ENCODE measurements at places on chromosomes 5 and 9.

GRCh38 chr5:180334751-180335613 lies 18.2 kb downstream of the GFPT2 start:
- no peak for DNase-seq

DNA sequence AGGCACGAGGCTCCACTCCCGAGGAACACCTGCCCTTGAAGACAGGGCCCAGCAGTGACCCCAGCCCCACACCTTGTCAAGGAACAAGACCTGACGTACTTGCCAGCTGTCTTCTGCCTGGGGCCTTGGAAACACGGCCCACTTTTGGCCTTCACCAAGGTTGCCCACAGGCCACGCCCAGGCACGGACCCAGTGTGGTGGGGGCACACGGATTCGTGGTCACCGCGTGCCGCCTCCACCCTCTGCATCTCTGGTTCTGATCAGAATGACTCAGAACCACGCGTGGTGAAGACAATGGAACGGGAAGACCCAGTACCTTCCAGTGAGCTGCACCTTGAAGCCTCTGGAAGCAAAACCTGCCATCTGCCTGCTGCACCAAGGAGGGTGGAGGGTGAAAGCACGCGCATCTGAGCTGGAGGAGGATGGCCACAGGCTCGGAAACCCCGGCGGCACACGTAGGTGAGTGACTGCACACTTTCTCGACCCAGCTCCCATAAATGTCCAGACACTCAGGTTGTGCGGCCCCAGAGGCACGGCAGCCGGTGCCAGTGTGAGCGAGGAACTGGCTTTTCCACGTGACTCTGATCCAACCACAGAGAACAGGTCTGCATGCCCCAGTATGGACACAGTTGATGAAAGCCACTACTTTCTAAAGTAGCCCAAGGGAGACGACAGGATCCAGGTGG lies 36.5 kb downstream of the LPCAT1 start:
- DNase-seq: no peak

DNA sequence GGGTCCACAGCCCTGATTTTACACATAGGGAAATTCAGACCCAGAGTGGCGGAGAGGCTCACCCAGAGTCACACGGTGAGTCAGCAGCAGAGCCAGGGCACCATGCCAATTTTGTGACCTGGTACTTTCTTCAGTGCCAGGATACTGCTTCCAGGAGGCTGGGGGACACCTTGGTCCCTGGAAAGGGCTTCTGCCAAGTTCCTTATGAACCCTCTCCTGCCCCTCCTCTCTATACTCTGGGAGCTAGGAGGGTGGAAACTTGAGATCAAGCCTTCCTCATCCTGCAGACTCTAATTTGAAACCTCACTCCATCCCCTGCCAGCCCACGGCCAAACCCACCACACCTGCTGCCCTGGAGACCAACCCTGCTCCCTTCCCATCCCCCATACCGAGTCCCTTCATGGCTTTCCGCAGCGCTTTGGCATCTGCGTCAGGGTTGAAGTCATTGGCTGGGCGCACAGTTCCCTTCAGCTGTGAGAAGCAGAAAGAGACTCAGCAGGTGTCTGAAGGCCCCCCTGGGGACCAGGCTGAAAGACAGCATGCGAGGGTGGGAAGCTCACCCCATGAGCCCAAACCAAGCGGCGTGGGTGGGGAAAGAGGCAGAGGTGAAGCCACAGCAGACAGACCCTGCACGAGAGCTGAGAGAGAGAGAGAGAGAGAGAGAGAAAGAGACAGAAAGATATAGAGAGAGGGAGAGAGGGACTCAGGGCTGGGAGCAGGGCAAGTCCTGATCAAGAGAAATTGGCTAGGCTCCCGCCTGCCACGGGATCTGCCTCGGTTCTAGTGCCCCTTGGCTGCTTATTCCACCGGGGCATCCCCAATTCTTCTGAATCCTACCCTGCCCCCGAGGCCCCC lies 33.5 kb downstream of the ANXA6 start:
- DNase-seq: peak; percentile 87

DNA sequence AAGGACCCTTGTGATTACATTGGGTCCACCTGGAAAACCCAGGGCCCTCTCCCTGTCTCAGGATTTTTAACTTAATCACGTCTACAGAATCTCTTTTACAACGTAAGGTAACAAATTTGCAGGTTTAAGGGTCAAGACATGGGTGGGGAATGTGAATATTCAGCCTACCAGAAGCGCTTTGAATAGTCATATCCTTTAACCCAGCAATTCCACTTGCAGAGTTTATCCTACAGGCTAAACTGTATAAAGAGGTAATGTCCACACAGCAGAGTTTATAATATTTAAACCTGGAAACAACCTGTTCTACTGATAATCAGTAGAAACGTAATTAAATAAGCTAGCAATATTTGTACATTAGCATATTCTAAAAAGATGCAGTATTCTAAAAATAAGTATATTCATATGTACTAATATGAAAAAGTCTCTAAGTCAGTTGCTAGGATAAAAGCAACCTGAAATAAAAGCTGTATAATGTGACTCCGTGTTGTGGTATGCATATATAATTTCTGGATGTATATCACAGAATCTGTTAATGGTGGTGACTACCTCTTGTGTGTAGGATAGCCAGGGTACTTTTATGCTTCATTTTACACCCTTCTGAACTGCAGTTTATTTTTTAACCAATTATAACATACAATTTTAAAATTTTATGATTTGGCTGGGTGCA lies 14.1 kb upstream of the NIPAL4 start:
- DNase-seq: no peak
